Colonic mucosa (tissue), 4 donors: ENCODE measurements at places on chromosomes 5 and 9.
A peak's percentile ranks its signal among the peaks of the same experiment; 100 is the strongest.

DNA sequence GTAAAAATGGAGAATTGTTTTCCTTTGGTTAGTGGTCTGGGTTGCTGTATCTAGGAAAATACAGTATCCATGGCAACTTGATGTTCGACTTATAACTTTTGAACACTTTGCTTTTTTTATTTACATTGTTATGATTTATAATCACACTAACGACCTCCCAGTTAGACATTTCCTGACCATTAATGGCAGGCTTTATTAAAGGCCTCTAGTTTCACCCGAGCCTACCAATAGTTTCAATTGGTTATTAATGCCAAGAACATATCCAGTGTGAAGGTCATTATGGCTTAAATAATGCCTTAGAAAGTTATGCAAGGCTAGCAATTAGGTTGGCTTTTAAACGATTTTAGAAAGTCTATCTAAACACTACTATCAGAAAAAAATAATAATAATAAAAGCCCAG lies 452.0 kb downstream of the DMRTA1 start:
- no peak for DNase-seq

GRCh38 chr5:115558388-115558956 lies 13.9 kb upstream of the FEM1C start:
- no peak for DNase-seq

DNA sequence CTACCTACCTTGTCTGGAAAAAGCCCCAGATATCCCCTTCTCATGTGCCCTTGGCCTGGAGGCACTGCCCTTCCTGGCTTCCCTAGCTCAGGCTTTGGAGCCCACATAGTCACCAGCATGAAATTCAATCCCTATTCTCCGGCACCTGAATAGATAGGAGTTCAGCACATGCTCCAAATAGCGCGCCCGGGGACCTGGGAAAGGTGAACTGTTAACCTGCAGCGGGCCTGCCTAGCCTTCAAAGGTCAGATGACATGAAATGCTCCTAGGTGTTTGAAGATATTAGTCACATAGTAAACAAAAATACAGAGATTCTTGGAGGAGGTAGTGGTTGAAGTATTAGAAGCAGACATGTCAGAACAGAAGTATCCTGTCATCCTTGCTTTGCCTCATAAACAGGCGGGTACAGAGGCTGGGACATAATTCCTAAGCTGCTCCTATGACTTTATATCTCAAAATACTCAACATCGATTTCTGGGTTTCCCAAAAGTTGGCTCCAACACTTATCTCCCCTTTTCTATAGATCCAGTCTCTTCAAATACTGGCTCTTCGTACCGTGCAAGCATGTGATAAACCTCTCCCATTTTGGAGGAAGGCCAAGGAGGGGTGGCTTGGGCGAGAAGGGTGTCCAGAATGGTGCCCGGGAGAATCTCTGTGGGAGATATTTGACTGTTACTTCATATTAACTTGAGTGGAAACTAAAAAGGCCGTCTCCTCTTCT lies 88.0 kb upstream of the ANKH start:
- no peak for DNase-seq

DNA sequence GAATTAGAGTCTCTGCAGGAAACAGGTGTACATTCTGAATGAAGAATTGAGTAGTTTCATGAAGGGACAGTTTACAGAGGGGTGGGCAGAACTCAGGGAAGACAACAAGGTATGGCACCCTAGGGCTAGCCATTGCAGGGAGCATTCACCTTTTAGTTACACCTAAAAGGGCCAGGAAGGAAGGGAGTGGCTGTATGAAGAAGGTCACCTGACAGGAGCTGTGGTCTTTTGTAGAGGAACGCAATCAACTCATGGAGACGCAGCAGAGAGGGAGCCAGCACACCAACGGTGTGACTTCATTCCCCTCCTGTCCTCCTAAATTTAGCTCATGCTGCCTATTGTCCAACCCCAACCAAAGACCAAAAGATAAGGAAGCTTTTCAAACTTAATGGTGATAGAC lies 12.7 kb upstream of the ZCCHC7 start:
- no peak for DNase-seq

GRCh38 chr9:70563010-70563409 lies 148.6 kb upstream of the KLF9 start:
- DNase-seq = no peak

DNA sequence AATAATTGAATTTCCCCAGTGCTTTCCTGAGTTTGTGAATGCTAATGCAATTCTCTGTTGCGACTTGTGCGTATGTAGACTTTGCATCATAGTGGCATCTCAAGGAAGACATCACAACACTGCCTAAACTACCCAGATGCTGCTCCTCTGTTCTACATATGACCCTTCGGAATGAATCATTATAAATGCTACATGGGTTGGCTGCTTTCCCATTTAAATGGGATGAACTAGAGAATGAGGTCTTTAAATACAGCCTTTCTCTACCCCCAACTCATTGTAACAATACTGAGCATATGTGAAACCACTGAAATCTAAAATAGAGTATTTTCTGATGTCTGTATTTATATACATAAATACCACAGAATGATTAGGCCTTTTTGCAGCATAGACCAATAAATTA lies 136.6 kb upstream of the ICE1 start:
- DNase-seq = no peak

DNA sequence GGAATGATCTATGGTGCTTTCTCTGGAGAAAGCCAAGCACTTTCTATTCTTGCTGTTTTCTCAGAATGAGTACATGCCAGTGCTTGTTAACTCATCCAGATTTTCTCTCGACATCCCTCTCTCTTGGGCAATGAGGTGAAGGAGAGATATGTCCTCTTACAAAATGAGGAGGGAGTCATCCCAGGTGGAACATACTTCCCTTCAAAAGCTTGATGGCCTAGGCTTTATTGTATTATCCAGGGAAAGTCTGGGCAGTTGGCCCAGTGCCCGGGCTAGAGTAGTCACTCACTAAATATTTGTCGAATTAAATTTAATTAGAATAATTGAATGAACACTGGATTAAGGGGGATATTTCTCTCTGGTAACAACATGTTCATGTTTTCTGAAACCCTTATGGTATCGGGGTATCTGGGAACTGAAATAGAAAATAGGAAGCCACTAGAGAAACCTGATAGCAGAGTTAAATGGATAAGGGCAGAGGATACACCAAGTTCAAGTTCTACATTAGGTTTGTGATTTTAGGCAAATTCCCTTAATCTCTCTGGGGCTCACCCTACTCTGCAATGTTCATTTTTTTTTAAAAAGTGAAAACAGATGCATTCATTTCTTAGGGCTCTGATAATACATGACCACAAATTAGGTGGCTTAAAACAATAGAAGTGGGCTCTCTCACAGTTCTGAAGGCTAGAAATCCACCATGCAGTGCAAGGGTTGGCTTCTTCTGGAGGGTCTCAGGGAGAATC lies 99.6 kb downstream of the LIFR start:
- no peak for DNase-seq

GRCh38 chr9:98533132-98533531 lies 175.6 kb downstream of the GABBR2 start:
- peak; percentile 4 for DNase-seq

DNA sequence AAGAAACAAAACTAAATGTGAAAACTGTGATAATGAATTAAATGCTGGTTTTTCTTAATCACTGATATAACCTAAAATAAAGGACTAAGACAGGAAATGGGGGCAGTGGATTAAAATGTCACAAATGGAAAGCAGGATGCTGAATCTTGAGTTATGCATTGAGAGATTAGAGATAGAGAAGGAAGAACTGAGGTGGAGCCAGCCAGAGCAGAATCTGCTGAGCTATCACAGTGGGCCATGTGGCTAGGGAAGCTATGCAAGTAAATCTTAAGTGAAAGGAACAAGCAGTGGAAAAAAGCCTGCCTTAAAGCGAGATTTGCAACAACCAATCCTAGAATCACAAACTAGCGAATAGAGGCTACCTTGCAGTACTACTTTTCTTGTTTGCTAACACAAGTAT lies 188.5 kb upstream of the RASA1 start:
- DNase-seq = no peak

GRCh38 chr9:14780251-14780650 lies 57.7 kb upstream of the CER1 start:
- no peak for DNase-seq

- DNase-seq = peak; percentile 65
Observed at GRCh38 chr9:137078701-137079400, 1.5 kb downstream of the UAP1L1 start.

DNA sequence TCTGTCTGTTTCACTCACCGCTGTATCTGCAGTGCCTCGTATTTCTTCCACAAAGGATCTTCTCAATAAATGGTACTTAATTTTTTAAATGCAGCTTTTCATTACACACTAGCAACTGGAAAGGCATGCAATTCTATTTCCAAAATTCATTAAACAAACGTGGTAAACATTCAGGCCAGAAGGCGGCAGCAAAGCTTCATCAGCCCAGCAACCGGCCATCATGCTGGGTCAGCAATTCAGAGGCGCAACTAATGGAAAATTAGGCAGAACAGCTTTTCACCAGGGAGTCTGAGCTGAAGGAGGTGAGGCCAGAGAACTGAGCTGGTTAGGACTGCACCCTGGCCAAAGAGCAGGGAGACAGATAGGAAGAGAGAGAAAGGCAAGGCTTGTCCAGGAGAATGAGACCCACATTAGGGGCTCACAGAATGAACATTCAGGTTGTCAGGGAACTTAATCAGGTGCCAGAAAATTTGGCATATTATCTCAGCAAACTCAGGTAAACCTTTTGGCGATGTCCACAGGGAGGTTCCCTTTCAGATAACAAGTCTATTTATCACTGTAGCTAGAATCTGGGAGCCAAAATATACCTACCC lies 17.7 kb upstream of the RNF180 start:
- peak; percentile 34 for DNase-seq

DNA sequence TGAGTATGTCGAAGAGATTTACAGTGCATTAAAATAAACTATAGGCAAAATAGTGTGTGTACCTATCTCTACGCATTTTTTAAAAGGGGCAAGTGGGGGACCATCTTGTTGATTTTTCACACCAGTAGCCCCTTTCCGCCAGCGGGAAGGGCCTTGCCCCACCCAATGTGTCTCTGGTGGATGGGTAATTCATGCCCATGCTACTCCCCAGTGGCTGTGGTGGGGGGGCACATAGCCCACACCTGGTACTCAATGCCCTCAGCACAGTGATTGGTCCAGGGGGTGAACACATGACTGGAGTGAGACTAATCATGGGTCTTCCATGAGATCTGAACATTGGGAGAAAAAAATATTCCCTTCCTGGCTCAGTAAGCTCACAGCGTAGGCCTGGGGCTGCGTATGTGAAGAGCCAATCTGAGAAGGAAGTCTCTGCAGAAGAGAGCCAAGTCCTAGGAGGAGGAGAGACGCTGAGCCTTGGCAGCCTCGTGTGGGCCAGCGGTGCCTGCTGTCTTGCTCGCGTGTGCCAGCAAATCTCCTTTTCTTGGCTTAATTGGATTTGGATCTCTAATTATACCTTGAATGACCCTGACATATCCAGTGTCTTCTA lies 103.4 kb downstream of the ADAMTS2 start:
- DNase-seq = no peak

DNA sequence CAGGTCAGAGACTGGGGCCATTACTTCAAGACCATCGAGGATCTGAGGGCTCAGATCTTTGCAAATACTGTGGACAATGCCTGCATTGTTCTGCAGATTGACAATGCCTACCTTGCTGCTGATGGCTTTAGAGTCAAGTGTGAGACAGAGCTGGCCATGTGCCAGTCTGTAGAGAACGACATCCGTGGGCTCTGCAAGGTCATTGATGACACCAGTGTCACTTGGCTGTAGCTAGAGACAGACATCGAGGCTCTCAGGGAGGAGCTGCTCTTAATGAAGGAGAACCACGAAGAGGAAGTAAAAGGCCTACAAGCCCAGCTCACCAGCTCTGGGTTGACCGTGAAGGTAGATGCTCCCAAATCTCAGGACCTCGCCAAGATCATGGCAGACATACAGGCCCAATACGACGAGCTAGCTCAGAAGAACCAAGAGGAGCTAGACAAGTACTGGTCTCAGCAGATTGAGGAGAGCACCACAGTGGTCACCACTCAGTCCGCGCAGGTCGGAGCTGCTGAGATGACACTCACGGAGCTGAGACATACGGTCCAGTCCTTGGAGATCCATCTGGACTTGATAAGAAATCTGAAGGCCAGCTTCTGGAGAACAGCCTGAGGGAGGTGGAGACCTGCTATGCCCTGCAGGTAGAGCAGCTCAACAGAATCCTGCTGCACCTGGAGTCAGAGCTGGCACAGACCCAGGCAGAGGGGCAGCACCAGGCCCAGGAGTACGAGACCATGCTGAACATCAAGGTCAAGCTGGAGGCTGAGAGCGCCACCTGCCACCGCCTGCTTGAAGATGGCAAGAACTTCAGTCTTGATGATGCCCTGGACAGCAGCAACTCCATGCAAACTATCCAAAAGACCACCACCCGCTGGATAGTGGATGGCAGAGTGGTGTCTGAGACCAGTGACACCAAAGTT lies 9.3 kb downstream of the NIPBL start:
- no peak for DNase-seq

DNA sequence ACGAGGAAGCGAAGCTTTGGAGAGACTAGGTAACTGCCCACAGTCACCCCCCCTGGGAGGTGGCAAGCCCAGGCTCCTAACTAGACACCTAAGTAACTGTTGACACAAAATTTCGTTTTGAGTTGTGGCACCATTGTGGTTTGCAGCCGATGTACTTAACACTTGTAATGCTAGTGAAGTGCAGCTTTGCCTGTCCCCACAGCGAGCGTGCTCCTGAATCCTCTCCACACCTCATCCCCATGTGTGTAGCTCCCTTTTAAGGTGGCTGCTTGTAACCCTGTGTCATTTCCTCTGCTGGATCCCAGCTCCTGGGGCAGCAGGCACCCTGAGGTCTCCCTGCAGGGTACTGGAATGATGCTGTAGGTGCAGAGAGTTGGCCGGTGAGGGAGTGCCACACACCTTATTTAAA lies 114.9 kb downstream of the TRIO start:
- DNase-seq = no peak

DNA sequence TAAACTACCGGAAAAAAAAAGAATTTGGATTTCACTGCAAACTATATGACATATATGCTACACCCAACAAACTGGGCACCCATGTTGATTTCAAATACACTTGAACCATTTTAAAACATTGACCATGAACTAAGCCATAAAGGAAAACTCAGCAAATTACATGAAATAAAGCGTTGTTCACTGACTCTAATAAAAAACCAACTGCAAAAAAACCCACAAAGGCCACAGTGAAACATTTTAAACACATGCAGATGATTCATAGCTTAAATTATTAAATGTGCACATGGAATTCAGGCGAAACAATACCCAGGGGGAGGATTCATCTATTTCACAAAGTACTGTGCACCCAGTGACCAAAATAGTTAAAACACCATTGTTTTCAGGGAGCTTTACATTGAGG lies 33.3 kb downstream of the MTRR start:
- DNase-seq = no peak

- DNase-seq = no peak
Observed at GRCh38 chr5:179239256-179240135, 105.8 kb downstream of the ADAMTS2 start.

DNA sequence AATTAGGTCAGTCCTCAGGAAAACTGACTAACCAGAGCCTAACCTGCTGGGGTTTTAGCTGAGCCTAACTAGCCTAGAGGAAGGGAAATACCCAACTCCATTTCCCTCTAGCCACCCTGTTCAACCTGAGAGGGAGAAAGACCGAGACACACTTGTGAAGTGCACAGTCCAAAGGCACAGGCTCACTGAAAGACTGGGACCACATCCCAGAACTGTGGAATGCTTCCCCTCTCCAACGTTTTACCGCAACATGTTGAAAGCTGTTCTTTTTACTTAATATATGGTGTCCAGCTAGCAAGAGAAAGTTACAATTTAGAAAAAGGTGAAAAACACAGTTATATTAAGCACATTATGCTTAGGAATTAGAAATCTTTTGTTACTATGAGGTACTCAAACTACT lies 76.8 kb upstream of the SIMC1 start:
- DNase-seq = no peak

GRCh38 chr9:87830446-87830845 lies 52.2 kb upstream of the SPATA31E1 start:
- no peak for DNase-seq
